ENCODE measurements at places on chromosomes 2 and 18.

DNA sequence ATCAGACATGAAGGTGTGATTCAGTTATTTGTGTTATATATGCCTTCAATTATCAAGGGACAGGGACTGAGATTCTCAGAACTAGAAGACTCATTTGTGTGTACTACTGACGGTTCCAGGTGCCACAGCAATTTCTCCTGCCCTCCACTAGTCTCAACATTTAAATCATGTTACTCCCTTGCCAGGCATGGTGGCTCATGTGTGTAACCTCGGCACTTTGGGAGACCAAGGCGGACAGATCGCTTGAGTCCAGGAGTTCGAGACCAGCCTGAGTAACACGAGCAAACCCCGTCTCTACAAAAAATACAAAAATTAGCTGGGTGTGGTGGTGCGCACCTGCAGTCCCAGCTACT is 1.1 kb downstream of the CNDP2 start:
- peaks cover 9% of the 10 kb centered on the region for H3K36me3 ChIP-seq
- no peaks in the 10 kb centered on the region for H3K27me3 ChIP-seq
- no peaks in the 10 kb centered on the region for H3K4me1 ChIP-seq
- H3K27ac ChIP-seq: no peak overlapping the region
- DNase-seq: no peak

GRCh38 chr2:176554101-176555048 is 285.1 kb downstream of the MTX2 start:
- H3K36me3 ChIP-seq: no peaks in the 10 kb centered on the region
- DNase-seq: peak; percentile 72
- peak overlapping the region; percentile 26 for H3K4me3 ChIP-seq
- H3K27ac ChIP-seq: no peak overlapping the region
- no peaks in the 10 kb centered on the region for H3K4me1 ChIP-seq

DNA sequence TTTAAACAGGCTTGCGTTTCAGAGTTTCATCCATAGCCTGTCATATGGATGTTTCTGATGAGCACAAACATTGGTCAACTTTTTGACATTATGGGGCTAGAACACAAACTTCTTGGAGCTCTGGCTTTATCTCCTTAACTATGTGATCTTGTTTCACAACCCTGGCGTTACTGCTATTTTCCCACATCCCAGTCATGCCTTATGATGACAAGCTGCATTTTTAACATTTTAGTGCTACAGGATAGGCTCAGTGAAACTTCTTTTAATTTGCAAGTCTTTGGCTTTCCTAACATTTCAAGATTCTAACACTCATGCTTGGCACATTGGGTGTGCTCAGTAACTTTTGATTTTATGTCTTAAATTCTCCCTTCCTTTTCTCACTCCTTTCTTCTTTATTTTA is 21.0 kb upstream of the PDE1A start:
- no peaks in the 10 kb centered on the region for H3K36me3 ChIP-seq
- H3K27me3 ChIP-seq: no peaks in the 10 kb centered on the region
- no peaks in the 10 kb centered on the region for H3K4me1 ChIP-seq
- no peak overlapping the region for H3K27ac ChIP-seq
- no peak overlapping the region for H3K4me3 ChIP-seq

- H3K36me3 ChIP-seq: no peaks in the 10 kb centered on the region
- H3K27ac ChIP-seq: no peak overlapping the region
- no peak overlapping the region for H3K4me3 ChIP-seq
- no peaks in the 10 kb centered on the region for H3K4me1 ChIP-seq
- no peak for DNase-seq
- H3K27me3 ChIP-seq: no peaks in the 10 kb centered on the region
These were observed 85.4 kb upstream of the ZCCHC2 start for GRCh38 chr18:62437235-62438017.

GRCh38 chr18:43651057-43651456 is 373.8 kb upstream of the SYT4 start:
- no peak for DNase-seq
- H3K4me3 ChIP-seq: no peak overlapping the region
- no peaks in the 10 kb centered on the region for H3K36me3 ChIP-seq
- H3K27ac ChIP-seq: no peak overlapping the region

- DNase-seq: no peak
- no peak overlapping the region for H3K27ac ChIP-seq
- no peaks in the 10 kb centered on the region for H3K36me3 ChIP-seq
- H3K27me3 ChIP-seq: no peaks in the 10 kb centered on the region
- H3K4me1 ChIP-seq: no peaks in the 10 kb centered on the region
- H3K4me3 ChIP-seq: no peak overlapping the region
These were observed 257.3 kb upstream of the CXCR4 start for GRCh38 chr2:136375017-136375901.

- no peak overlapping the region for H3K27ac ChIP-seq
- H3K36me3 ChIP-seq: no peaks in the 10 kb centered on the region
- DNase-seq: no peak
- no peak overlapping the region for H3K4me3 ChIP-seq
These were observed 353.9 kb downstream of the SS18 start for GRCh38 chr18:25736516-25736915.

GRCh38 chr18:27695052-27695451 is 481.9 kb downstream of the CDH2 start:
- H3K27me3 ChIP-seq: no peaks in the 10 kb centered on the region
- H3K4me1 ChIP-seq: peaks cover 35% of the 10 kb centered on the region
- no peak overlapping the region for H3K27ac ChIP-seq
- H3K4me3 ChIP-seq: no peak overlapping the region
- no peaks in the 10 kb centered on the region for H3K36me3 ChIP-seq

- peaks cover 22% of the 10 kb centered on the region for H3K27me3 ChIP-seq
- no peak overlapping the region for H3K27ac ChIP-seq
- H3K4me1 ChIP-seq: peaks cover under 1% of the 10 kb centered on the region
- no peaks in the 10 kb centered on the region for H3K36me3 ChIP-seq
- DNase-seq: no peak
These were observed 86.4 kb downstream of the GFPT1 start for GRCh38 chr2:69300650-69301049.

GRCh38 chr2:97770445-97770844 is 57.1 kb downstream of the ZAP70 start:
- H3K36me3 ChIP-seq: no peaks in the 10 kb centered on the region
- no peak for DNase-seq
- no peaks in the 10 kb centered on the region for H3K27me3 ChIP-seq
- H3K4me3 ChIP-seq: no peak overlapping the region

- no peak overlapping the region for H3K27ac ChIP-seq
- H3K36me3 ChIP-seq: no peaks in the 10 kb centered on the region
- DNase-seq: no peak
- H3K4me3 ChIP-seq: no peak overlapping the region
These were observed 14.7 kb downstream of the GAREM2 start for GRCh38 chr2:26187537-26188104.

DNA sequence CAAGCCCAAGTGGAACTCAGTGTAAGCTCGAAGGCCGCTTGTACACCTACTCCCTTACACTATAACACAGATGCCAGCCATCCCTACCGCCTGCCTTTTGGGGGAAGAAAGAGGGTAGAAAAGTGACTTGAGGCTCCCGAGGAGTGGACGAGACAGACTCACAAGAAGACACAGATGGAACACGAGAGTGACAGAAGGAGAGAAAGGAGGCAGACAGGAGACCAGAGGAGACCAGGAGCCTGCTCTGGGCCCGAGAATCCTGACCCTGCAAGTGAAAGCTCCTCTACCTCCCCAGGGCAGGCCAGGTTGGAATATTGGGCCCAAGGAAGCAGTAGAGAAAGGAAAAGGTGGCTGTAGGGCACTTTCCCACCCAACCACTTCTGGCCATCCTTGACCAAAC is 23.4 kb upstream of the TNS1 start:
- DNase-seq: no peak
- peaks cover 3% of the 10 kb centered on the region for H3K27me3 ChIP-seq
- peaks cover 25% of the 10 kb centered on the region for H3K4me1 ChIP-seq
- no peak overlapping the region for H3K27ac ChIP-seq

DNA sequence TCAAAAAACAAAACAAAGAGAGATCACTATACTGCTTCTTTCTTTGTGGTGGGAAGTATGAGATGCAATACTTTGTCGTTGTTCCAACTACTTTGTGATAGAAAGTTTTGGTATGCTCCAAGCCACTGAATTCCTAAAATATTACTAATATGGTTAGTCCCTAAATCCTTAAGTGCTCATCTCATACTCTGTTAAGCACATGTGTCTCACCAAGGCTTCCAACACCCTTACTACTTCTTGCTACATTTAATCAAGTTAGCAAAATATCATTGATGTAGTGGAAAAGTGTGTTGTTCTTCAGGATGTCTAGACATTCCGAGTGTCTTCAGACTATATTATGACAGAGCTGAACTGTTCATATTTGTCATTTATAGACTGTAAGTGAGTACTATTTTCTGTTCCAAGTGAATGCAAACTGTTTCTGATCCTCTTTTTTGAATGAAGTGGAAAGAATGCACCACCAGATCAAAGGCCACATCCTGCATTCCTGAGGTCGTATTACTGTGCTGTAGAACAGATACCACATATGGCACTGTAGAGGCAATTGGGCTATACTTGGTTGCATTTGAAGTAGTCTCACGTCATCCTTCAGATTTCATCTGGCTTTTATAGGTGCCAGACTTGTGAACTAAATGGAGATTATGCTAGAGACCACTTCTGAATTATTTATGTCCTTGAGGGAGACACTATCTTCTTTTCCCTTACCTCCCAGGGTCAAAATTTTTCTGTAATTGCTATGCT is 298.4 kb upstream of the ZNF521 start:
- no peak overlapping the region for H3K27ac ChIP-seq
- H3K36me3 ChIP-seq: no peaks in the 10 kb centered on the region
- no peaks in the 10 kb centered on the region for H3K4me1 ChIP-seq
- DNase-seq: peak; percentile 16
- no peak overlapping the region for H3K4me3 ChIP-seq

- no peak for DNase-seq
- H3K27me3 ChIP-seq: no peaks in the 10 kb centered on the region
- no peak overlapping the region for H3K27ac ChIP-seq
- no peaks in the 10 kb centered on the region for H3K4me1 ChIP-seq
- H3K4me3 ChIP-seq: no peak overlapping the region
- no peaks in the 10 kb centered on the region for H3K36me3 ChIP-seq
These were observed 11.4 kb upstream of the ARHGAP25 start for GRCh38 chr2:68723181-68723580.
